Endothelial cell (in vitro differentiated cells): ENCODE measurements at places on chromosomes 3 and 15. TPM values are rescaled to one million over a fixed set of nuclear protein-coding genes. Genes with fewer than 3 reads are reported as not detected.

DNA sequence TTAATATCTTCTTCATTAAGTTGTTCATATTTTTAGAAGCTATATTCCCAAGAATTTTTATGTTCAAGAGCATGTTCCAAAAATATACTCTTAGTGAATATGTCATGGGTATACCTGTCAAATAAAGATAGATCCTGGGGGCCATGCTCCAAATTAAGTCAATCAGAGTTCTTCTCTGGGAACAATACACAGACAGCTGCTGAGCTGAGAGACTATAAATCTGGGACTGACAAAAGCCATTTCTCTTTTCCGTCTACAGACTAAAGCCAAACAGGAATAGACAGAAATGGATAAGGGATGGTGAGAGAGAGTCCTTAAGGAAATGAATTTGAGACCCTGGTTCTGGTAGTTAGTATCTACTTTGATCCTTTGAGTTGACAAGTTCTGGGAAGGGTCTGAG, 465.1 kb upstream of the RASGRP1 start:
- no peaks in the 10 kb centered on the region for H3K36me3 ChIP-seq
- no peak overlapping the region for H3K27ac ChIP-seq
- H3K27me3 ChIP-seq = no peaks in the 10 kb centered on the region
- H3K4me1 ChIP-seq = peaks cover 5% of the 10 kb centered on the region
- H3K4me3 ChIP-seq = no peak overlapping the region

LPP gene
- 181 TPM for total RNA-seq

- peaks cover 3% of the 10 kb centered on the region for H3K27me3 ChIP-seq
- H3K27ac ChIP-seq = no peak overlapping the region
These were observed 4.6 kb upstream of the UQCRC1 start for GRCh38 chr3:48614044-48614443.

GRCh38 chr3:27824312-27825200, 102.4 kb upstream of the EOMES start:
- H3K4me3 ChIP-seq = no peak overlapping the region
- no peak for DNase-seq
- H3K27ac ChIP-seq = no peak overlapping the region
- H3K36me3 ChIP-seq = no peaks in the 10 kb centered on the region

- H3K27ac ChIP-seq = no peak overlapping the region
- peaks cover 4% of the 10 kb centered on the region for H3K4me1 ChIP-seq
- H3K27me3 ChIP-seq = no peaks in the 10 kb centered on the region
- no peaks in the 10 kb centered on the region for H3K36me3 ChIP-seq
- H3K4me3 ChIP-seq = no peak overlapping the region
- DNase-seq = no peak
These were observed 71.9 kb downstream of the CSNK1G1 start for GRCh38 chr15:64284042-64284441.

GRCh38 chr3:100297784-100298183, 36.8 kb upstream of the NIT2 start:
- no peak overlapping the region for H3K4me3 ChIP-seq
- no peaks in the 10 kb centered on the region for H3K27me3 ChIP-seq
- no peak overlapping the region for H3K27ac ChIP-seq
- no peak for DNase-seq
- peaks cover 7% of the 10 kb centered on the region for H3K36me3 ChIP-seq

- no peaks in the 10 kb centered on the region for H3K4me1 ChIP-seq
- H3K27me3 ChIP-seq = no peaks in the 10 kb centered on the region
- H3K27ac ChIP-seq = no peak overlapping the region
- no peak overlapping the region for H3K4me3 ChIP-seq
- no peaks in the 10 kb centered on the region for H3K36me3 ChIP-seq
These were observed 40.1 kb upstream of the PARP14 start for GRCh38 chr3:122640437-122640999.

PIERCE2 gene
- total RNA-seq = 1.4 TPM

DNA sequence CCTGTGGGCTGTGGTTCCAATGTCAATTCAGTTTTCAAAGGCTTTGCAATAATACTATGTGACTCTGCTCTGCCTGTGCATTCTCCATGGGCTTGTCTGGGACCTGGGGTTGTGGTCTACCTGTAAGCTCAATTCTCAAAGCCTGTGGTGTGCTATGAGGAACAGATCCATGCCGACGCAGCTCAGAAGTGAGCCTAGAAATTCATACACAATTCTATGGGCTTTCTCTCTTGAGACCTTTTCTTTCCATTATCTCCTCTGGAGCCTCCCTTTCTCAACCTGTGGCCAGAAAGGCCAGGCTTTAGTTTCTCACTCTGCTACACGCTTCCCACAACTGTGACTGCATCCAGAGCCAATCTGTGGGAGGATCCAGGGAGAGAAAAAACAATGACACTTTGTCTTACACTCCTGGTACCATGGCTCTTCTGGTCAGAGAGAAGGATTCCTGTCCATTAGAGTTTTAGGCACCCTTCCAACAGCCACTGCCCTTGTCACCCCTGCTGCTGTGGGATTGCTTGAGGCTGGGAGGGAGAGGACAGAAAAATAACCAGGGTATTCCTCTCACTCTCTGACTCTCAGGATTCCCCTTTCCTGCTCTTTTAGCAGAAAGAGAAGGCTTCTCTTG, 34.1 kb upstream of the KLF13 start:
- no peaks in the 10 kb centered on the region for H3K4me1 ChIP-seq
- H3K27ac ChIP-seq = no peak overlapping the region

GRCh38 chr15:70293591-70294470, 196.1 kb upstream of the TLE3 start:
- DNase-seq = no peak
- no peak overlapping the region for H3K4me3 ChIP-seq
- H3K27ac ChIP-seq = no peak overlapping the region

DNA sequence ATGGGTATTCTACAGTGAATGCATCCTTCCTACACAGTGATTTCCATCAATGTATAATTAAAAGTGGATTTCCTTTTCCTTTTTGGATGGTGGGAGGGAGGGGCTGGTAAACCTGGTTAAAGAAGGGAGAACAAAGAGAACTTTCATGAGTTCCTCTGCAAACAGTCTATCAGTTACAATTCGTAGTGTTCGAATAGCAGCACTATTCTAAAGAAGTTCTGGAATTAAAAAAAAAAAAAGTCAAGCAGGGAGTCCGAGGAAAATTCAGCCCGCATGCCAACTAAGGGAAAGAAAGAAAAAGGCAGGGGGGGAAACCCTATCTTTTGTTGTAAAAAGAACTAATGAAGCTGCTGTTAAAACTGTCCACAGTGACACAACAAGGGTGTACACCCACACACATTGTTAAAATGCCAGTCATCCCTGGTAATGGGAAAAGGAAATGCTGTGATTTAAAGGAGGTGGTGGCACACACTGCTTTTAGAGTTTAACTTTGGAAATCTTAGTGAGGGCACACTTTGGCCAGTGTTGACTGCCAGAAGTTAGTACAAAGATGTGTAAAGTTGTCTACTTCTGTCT, 521.2 kb downstream of the ZIC1 start:
- H3K36me3 ChIP-seq = no peaks in the 10 kb centered on the region
- H3K4me3 ChIP-seq = no peak overlapping the region
- H3K4me1 ChIP-seq = peaks cover 21% of the 10 kb centered on the region

PAK6 gene
- total RNA-seq = 0.31 TPM

DNA sequence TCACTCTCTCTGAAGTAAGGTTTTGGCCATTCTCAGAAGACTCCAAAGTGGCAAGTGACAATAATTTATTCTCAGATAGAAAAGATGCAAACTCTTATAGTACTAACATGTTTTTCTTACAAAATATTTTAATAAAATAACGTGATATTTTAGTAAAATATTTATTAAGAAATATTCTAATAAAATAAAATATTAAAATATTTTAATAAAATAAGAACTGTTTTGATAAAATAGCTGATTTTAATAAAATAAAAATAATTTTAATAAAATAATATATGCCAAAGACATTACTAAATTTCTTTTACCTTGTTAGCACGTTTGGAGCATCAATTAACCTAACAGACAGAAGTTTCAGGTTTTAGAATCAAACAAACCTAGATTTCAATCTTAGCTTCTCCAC, 424.0 kb upstream of the NECTIN3 start:
- H3K27me3 ChIP-seq = no peaks in the 10 kb centered on the region
- H3K36me3 ChIP-seq = no peaks in the 10 kb centered on the region
- H3K4me1 ChIP-seq = peaks cover 14% of the 10 kb centered on the region
- no peak overlapping the region for H3K27ac ChIP-seq

RAB6B gene
- total RNA-seq = 3.9 TPM

GRCh38 chr3:139935016-139935865, at the start of gene CLSTN2:
CLSTN2 (plus strand) TSS chr3:139935185.
- peaks cover 9% of the 10 kb centered on the region for H3K27me3 ChIP-seq
- peak; percentile 63 for DNase-seq

DNA sequence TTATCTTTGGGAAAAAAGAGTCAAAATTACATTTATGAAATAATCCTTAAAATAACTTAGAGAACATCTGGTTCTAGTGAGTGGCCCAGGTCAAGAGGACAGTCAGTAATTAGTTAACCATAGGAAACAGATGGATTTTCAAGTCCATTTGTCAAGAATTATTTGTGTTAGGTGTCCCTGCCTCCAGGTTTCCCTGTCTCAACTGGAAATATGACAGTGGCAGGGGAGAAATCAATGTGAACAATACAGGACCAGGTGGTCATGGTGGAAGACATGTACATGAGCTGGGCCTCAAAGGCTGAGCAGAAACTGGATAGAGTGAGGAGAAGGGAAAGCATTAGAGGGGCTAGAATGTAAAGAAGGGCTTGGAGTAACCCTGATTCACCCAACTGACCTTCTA, 372.6 kb downstream of the VPS13C start:
- no peak overlapping the region for H3K4me3 ChIP-seq
- H3K27me3 ChIP-seq = no peaks in the 10 kb centered on the region
- H3K36me3 ChIP-seq = no peaks in the 10 kb centered on the region
- H3K4me1 ChIP-seq = peaks cover 3% of the 10 kb centered on the region

MED12L gene
- 4.4 TPM for total RNA-seq

FEM1B gene
- 47.8 TPM for total RNA-seq

- peaks cover 21% of the 10 kb centered on the region for H3K4me1 ChIP-seq
- no peak overlapping the region for H3K27ac ChIP-seq
- peaks cover 3% of the 10 kb centered on the region for H3K27me3 ChIP-seq
These were observed 7.8 kb upstream of the MAGEF1 start for GRCh38 chr3:184719709-184720108.

SENP5 gene
- total RNA-seq = 38.1 TPM

ARGFX gene
- total RNA-seq = not detected

DNA sequence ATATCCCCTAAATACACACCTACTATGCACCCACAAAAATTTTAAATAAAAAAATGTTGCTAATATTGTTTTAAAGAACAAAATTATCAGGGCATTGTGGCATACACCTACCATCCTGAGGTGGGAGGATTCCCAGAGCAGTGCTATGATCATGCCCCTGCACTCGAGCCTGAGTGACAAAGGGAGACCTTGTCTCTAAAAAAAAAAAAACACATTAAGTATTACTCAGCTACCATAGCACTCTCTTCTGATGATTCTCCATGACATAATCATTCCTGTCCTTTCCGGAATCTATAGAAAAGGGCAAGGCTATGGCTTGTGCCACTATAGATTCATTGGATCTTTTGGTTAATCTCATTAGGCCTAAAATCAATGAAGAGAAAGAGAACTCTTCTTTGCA, 77.4 kb downstream of the ACAP2 start:
- no peak overlapping the region for H3K27ac ChIP-seq
- H3K27me3 ChIP-seq = peaks cover 2% of the 10 kb centered on the region
- H3K4me1 ChIP-seq = no peaks in the 10 kb centered on the region
- peaks cover 20% of the 10 kb centered on the region for H3K36me3 ChIP-seq
- DNase-seq = no peak

GRCh38 chr15:52493968-52494367, 34.7 kb downstream of the MYO5A start:
- no peak overlapping the region for H3K4me3 ChIP-seq
- peaks cover 1% of the 10 kb centered on the region for H3K27me3 ChIP-seq
- H3K27ac ChIP-seq = no peak overlapping the region
- no peak for DNase-seq

GRCh38 chr15:83153288-83153687, 45.8 kb downstream of the TM6SF1 start:
- H3K27me3 ChIP-seq = no peaks in the 10 kb centered on the region
- H3K4me3 ChIP-seq = no peak overlapping the region
- DNase-seq = no peak
- peaks cover 22% of the 10 kb centered on the region for H3K36me3 ChIP-seq
- no peaks in the 10 kb centered on the region for H3K4me1 ChIP-seq
- H3K27ac ChIP-seq = no peak overlapping the region

- no peaks in the 10 kb centered on the region for H3K36me3 ChIP-seq
- H3K4me1 ChIP-seq = no peaks in the 10 kb centered on the region
- H3K27me3 ChIP-seq = peaks cover 3% of the 10 kb centered on the region
- H3K4me3 ChIP-seq = no peak overlapping the region
These were observed 27.2 kb downstream of the ACKR2 start for GRCh38 chr3:42836150-42837123.

DNA sequence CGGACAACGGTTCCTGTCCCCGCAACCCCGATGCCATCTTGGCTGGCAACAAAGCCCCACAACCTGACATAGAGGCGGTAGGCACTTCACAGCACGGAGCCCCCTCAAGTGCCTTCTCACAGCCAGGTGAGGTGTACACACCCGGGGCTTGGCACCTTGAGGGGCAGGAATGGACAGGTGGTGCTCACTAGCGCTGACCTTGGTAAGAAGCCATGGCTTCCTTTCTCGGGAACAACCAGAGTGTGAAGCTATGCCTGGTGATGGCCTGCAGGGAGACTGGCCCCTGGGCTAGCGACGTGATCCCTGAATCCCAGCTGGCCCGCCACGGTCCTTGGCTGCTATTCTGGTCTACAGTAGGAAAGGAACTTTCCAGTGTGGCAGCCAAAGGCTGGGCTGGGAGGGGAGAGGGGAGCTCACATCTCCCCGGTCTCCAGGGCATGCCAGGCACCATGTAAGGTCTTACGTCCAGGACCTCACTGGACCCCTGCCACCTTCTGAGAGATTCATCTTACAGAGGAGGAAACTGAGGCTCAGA, 70.6 kb upstream of the RPL32 start:
- H3K27ac ChIP-seq = no peak overlapping the region
- no peak overlapping the region for H3K4me3 ChIP-seq
- no peaks in the 10 kb centered on the region for H3K4me1 ChIP-seq

- H3K4me1 ChIP-seq = peaks cover 14% of the 10 kb centered on the region
- no peak overlapping the region for H3K4me3 ChIP-seq
- no peak overlapping the region for H3K27ac ChIP-seq
- peaks cover 4% of the 10 kb centered on the region for H3K27me3 ChIP-seq
These were observed 1030.0 kb downstream of the TBL1XR1 start for GRCh38 chr3:176167272-176167671.

TICRR gene
- total RNA-seq = 4.8 TPM

GHSR gene
- not detected for total RNA-seq

DNA sequence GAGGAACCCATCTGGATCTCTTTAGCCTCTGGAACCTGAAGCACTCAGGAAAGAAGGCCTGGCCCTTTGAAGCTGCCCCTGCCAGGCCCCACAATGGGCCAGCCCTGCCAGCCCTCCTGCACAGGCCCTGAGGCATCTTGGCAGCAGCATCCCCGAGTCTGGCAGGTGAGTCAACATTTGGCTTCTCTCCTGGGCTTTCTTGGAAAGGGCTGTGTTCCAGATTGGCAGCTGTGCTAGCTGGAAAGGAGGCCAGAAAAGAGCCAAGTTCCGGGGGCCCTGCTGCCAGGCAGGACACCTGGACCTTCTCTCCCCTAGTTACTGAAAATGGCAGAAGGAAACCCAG, 187.2 kb downstream of the SHQ1 start:
- peaks cover 1% of the 10 kb centered on the region for H3K27me3 ChIP-seq
- H3K36me3 ChIP-seq = no peaks in the 10 kb centered on the region
- H3K4me3 ChIP-seq = no peak overlapping the region
- no peak for DNase-seq
- peaks cover 4% of the 10 kb centered on the region for H3K4me1 ChIP-seq
